Vagina (tissue), 2 donors: ENCODE measurements at places on chromosomes 4 and X. TPM values are rescaled to one million over a fixed set of nuclear protein-coding genes. Genes with fewer than 3 reads are reported as not detected.

WFS1 gene
- 91.8 TPM for total RNA-seq

F8A2 gene
- not detected for total RNA-seq

KDR gene
- 19.4 TPM for total RNA-seq

DNA sequence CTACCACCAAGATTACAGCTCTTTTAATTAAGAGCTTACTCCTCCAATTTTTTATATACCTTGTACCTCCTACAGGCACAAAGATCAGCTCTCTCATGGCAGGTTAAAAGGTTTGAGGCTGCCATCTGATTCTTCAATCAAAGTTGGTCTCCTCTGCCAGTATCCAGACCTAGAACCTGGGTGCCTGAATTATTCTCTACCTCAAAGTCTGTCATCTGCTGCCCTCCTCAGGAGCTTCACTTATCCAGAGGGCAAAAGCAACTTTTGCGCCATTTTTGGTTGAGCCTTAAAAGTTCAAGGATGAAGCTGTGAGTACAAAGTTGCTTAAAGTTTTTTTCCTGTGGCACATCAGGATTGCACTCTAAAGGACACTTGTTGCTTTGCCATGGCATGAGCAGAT, 343.7 kb upstream of the PPP1R2C start:
- H3K4me3 ChIP-seq = no peak overlapping the region
- no peak overlapping the region for H3K27ac ChIP-seq
- no peaks in the 10 kb centered on the region for H3K27me3 ChIP-seq

DNA sequence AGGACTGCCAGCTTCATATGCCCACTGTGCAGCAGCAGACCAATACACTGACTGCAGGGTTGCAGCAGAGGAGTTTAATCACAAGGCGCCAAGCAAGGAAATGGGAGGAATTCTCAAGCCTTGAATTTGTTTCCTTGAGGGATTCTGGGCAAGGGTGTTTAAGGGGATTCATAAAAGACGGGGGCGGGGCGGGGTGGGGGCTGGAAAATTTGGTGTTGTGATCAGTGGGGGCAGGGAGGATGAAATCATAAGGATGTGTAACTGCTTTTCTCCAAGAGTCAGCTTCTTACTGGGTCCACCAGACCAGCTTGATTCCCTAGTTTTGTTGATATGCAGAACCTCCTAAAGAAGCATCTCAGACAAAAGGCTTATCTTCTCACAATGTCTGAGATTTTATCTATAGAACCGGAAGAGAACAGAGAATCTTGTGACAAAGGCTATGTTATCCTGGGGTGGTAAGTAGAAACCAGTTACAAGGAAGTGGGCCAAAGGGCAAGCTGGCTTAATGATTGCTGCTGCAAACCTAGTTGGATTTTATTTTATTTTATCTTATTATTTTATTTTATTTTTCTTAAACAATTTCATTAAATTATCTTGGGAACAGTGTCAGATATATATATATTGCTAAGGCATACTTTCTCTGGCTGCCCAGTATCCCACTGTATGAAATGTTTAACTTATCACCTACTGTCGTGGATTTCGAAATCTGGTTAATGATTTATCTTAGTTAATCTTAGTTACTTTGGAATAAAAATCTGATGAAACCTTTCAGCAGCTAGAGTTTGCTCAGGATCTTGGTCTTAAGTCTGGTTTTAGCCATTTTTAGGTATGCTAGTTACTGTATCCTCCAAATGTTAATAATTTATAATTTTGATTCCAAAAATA, 276.4 kb downstream of the RPA4 start:
- H3K4me3 ChIP-seq = no peak overlapping the region
- H3K27ac ChIP-seq = no peak overlapping the region
- no peak for DNase-seq
- H3K4me1 ChIP-seq = no peaks in the 10 kb centered on the region
- no peaks in the 10 kb centered on the region for H3K36me3 ChIP-seq

GRCh38 chr4:100295792-100296191, 105.5 kb upstream of the DDIT4L start:
- no peak overlapping the region for H3K27ac ChIP-seq
- no peaks in the 10 kb centered on the region for H3K27me3 ChIP-seq
- peaks cover 30% of the 10 kb centered on the region for H3K4me1 ChIP-seq
- H3K36me3 ChIP-seq = no peaks in the 10 kb centered on the region
- DNase-seq = no peak

- DNase-seq = no peak
- H3K27me3 ChIP-seq = no peaks in the 10 kb centered on the region
- no peaks in the 10 kb centered on the region for H3K4me1 ChIP-seq
- H3K36me3 ChIP-seq = no peaks in the 10 kb centered on the region
- H3K4me3 ChIP-seq = no peak overlapping the region
These were observed 52.2 kb downstream of the DCUN1D4 start for GRCh38 chr4:51895158-51895557.

DNA sequence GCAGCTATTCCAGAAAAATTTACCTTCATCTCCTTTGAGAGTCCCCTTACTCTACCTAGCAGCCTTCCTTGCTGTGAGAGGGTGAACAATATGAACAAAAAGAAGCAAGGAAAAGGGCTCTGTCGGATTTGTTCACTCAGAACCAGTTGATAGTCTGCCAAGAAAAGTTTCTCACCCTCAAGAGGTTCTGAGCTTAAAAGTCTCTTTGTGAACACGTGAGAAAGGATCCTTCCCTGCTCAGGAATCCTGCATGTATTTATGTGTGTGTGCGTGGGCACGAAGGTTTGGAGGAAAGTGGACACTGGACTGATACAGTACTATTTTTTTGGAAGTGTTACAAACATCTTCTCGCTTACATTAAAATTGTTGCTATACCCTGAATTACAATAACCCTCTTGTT, 178.6 kb upstream of the JADE1 start:
- no peak for DNase-seq
- H3K4me1 ChIP-seq = no peaks in the 10 kb centered on the region
- H3K27me3 ChIP-seq = no peaks in the 10 kb centered on the region
- no peaks in the 10 kb centered on the region for H3K36me3 ChIP-seq
- no peak overlapping the region for H3K27ac ChIP-seq
- no peak overlapping the region for H3K4me3 ChIP-seq

DNA sequence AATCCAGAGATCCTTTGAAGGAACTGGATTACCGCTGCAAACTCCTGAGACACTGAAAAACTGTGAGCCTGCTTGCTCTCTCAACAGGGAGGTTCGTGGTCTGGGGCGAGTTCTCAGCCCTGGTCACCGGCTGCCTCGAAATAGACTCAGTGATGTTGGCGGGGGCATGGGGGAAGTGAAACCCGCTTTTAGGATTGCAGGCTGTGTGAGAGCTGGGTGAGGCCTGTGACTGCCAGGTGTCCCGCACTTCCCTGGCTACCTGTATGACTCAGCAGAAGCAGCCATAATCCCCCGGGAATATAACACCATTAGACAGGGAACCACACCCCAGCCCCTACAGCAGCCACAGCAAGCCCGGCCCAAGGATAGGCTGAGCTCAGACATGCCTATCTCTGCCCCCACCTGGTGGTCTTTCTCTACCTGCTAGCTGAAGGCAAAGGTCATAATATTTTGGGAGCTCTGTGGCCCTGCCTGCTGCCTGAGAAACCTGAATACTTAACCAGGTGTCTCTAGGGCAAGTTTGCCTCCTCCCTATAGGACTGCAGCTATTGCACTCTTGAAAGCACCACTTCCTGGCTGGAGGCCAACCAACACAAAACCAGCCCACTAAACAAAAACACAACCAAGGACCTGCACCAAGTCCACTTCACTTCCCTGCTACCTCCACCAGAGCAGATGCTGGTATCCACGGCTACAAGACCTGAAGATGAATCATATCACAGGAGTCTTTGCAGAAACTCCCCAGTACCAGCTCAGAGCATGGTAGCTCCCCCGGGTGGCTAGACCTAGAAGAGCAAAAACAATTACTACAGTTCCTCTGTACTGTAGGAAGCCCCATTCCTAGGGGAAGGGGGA, 202.0 kb downstream of the RRAGB start:
- no peak overlapping the region for H3K4me3 ChIP-seq
- DNase-seq = no peak
- H3K27ac ChIP-seq = no peak overlapping the region

- H3K4me3 ChIP-seq = no peak overlapping the region
- no peaks in the 10 kb centered on the region for H3K4me1 ChIP-seq
- H3K36me3 ChIP-seq = no peaks in the 10 kb centered on the region
- H3K27ac ChIP-seq = no peak overlapping the region
- H3K27me3 ChIP-seq = no peaks in the 10 kb centered on the region
These were observed 206.9 kb downstream of the GLUD2 start for GRCh38 chrX:121254336-121254735.

DNA sequence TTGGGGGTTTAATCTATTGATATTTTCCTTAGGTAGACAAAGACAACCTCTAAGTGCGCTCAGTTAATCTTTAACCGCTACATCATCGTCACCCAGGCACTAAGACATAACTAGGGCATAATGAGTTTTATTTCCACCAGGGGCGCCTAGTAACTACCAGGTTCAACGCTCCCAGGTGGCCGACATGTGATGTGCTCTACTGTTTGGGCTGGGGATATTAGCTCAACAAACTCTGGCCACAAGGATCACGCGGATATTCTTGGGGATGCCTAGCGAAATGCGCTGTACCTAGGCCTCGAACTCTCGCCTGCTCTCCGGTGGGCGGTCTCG, 915 bp upstream of the RAB33B start:
- peak overlapping the region; percentile 94 for H3K4me3 ChIP-seq
- DNase-seq = no peak
- peaks cover 52% of the 10 kb centered on the region for H3K4me1 ChIP-seq
- H3K36me3 ChIP-seq = no peaks in the 10 kb centered on the region
- H3K27ac ChIP-seq = peak overlapping the region; percentile 97
- no peaks in the 10 kb centered on the region for H3K27me3 ChIP-seq

DNA sequence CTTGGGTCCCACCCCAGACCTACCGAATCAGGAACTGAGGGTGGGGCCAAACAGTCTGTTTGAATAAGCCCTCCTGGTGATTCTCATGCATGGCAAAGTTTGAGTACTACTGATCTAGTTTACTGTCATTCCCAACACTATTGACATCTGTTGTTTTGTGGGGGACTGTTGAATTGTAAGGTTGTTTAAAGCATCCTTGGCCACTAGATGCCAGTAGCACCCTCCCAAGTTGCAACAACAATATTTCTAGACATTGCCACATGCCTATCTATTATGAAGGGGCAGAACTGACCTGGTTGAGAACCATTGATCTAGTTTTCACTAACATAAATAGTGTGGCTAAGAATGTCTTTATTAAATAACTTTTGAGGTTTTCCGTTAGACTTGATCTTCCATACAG, 15.1 kb downstream of the TAF9B start:
- H3K4me3 ChIP-seq = no peak overlapping the region
- no peak overlapping the region for H3K27ac ChIP-seq
- H3K27me3 ChIP-seq = no peaks in the 10 kb centered on the region
- no peak for DNase-seq
- H3K4me1 ChIP-seq = no peaks in the 10 kb centered on the region

DNA sequence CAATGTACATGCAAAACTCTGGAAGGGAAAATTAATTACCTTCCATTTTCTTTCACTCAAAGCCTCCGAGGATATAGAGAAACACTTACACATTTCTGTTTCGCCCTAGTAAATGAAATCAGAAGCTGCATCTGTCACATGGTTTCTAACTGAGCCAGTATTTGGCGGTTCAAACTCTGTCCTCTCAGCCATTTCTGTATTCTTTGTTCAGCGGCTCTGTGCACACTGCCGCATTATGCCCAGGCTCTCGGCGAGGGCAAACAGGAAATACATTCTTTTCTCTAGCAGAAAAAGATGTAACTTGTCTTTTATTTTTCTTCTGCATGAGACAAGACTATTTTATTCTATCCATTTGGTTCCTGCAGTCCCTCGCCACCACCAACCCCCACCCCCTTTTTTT, 71.4 kb upstream of the GPM6B start:
- H3K27ac ChIP-seq = no peak overlapping the region
- H3K4me3 ChIP-seq = no peak overlapping the region
- no peaks in the 10 kb centered on the region for H3K4me1 ChIP-seq

- H3K27ac ChIP-seq = no peak overlapping the region
- no peaks in the 10 kb centered on the region for H3K4me1 ChIP-seq
- DNase-seq = no peak
These were observed 800.2 kb upstream of the FTHL17 start for GRCh38 chrX:31872007-31872406.
